Omental fat pad (tissue), 4 donors: ENCODE measurements at places on chromosomes 6 and 20.

DNA sequence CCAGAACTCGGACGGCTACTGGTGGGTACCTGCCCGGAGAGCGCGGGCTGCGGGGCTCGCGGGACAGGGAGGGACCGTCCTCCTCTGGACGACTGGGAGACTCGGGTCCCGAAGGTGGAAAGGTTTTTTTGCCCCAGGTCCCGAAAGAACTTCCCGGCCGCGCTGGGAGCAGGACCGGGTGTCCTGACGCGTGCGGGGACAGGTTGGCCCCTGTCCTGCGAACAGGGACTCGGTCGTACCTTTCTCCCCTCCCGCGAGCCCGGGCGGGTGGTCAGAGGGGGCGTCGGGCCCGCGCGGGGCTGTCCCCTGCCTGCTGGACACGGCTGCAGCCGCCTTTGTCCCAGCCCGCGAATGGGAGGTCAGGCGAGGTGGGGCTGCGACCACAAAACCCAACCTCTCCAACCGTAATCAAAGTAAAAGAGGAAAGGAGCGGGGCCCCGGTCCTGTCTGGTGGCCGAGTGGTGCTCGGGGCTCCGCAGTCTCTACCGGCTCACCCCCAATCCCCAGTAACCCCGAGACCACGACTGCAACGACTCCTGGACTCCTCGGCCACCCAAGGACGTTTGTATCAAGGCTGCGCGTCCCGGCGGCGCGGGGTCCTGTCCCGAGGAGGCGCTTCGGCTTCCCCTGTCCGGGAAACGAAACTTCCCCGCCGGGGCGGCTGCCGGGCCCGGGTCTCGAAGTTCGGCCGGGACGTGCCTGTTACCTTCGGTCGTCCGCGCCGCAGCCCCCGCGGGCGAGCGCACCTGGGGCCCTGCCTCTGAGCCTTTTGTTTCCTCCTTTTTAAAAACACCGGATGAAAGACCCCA, 798 bp downstream of the DSP start:
- no peak for DNase-seq

DNA sequence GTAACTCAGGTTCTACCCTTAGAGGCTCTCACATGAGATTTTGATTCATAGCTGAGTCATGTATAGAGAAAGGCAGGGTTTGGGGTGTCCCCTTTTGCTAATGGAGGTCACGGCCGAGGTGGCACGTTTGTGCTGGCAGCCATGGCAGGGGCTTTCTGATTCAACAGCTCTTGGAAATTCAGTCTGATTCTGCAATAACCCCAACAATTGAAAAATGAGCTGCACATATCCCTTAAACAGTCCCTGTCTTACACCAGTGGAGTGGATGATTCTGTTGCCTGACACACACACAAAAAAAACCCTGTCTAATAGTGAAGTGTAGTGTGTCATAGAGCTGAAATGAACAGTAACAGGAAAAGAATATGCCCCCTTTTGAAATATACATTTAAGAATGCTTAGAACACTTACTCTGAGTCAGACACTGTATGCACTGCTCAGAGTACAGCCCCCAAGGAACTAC, 40.4 kb upstream of the ARG1 start:
- no peak for DNase-seq

DNA sequence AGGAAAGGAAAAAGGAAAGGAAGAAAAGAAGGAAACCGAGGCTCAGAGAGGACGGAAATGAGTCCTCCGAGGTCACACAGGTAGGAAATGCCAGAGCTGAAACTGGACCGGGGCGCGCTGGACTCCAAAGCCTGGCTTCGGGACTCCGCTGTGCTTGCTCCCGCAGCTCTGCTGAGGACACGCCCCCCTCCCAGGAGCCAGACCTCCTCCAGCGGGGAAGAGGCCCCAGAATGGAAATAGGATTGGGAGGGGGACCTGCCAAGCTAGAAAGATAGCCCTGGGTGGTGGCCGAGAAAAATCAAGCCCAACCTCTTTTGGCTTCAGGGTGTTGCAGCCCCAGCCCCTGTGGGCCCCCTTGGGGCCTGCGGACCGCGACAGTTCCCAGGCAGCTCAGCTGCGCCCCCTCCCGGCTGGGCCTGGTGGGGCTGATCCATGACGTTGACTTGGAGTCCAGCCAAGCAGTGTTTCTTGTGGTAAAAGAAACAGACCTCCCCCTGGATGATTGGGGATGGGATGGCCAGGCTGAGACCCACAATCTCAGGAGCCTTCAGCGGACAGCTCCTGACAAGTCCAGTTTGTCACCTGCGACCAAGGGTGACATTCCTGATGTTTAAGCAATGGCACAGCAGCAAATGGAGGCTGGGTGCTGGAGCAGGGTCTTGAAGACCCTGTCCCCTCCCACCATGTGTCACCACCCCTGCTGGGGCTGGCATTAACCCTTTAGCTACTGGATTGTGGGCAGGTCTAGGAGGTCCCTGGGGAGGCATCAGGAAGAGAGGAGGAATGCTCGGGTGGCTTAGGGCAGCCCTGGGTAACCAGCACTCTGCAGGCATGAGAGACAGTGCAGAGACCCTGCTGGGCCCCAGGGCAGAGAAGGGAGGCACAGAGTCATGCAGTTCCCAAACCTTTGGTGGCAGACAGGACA, 55.4 kb downstream of the RIPOR3 start:
- peak; percentile 68 for DNase-seq

GRCh38 chr20:60695226-60696000, 556.6 kb upstream of the CDH4 start:
- DNase-seq, result no peak

- DNase-seq, result no peak
Observed at GRCh38 chr20:11686820-11687543, 230.7 kb upstream of the BTBD3 start.

- DNase-seq, result no peak
Observed at GRCh38 chr20:10636326-10636818, 37.4 kb downstream of the JAG1 start.

GRCh38 chr6:26571592-26572296, 25.0 kb upstream of the ABT1 start:
- no peak for DNase-seq

GRCh38 chr6:100452998-100453397, 11.7 kb downstream of the SIM1 start:
- DNase-seq, result no peak

DNA sequence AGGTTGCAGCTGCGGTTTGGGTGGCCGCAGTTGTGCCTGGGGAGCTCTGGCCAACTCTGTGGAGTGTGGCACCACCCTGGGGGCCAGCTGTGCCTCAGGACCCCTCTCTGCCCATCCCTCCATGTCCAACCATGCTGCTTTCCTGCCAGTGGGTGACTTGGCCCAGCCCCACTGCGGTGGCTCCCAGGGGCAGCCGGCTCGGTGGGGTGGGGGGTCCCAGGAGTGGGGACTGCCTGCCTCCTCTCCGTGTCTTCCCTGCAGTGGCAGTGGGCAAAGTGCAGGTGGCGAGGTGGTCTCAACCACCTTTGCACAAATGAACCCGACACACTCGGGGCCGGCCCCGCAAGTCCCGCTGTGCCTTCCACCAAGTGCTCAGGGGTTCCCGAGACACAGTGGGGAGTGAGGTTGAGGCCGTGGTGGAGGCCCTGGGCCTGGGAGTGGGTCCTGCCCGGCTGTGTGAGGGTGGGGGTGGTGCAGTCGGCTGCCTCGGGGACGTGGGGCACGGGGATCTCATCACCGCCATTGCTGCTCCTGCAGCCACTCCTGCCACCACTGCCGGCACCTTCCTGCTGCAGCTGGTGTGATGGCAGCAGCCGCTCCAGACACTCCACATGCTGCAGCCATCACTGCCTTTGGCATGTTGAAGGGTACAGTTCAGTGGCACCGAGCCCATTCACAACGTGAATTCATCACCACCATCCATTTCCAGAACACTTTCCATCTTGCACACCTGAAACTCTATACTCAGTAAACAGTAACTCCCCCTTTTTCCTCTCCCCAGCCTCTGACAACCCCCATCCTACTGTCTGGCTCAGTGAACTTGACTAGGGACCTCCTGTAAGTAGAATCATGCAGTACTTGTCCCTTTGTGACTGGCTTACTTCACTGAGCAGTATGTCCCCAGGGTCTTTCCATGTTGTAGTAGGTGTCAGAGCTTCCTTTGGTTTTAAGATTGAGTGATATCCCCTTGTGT, 10.7 kb upstream of the SLCO4A1 start:
- DNase-seq, result no peak

- no peak for DNase-seq
Observed at GRCh38 chr6:61210549-61210948, 1075.5 kb downstream of the KHDRBS2 start.

- no peak for DNase-seq
Observed at GRCh38 chr6:119280668-119281067, 68.9 kb downstream of the MAN1A1 start.

DNA sequence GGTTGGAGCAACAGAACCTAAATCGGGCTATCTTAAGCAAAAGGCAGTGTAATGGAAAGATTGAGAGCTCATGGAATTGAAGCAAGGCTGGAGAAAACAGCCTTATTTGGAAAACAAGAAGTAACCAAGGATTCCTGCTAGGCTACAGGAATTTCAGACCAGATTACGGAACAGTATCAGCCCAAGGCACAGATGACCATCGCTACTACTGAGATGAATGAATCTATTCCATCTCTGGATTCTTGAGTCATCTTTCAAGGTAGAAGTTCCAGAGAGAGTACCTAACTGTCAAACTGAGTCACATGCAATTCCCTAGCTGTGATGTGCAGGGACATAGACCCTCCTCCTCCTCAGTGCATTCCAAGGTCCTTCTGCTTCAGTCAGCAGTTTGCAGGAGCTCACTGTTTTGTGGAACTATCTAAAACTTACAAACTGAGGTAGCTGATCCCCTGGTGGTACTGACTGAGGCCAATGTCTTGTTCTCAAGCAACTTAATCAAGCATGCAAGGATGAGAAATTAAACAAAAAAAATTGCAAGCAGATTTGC, 62.0 kb upstream of the SMLR1 start:
- no peak for DNase-seq
